ENCODE measurements at places on chromosomes 4 and X.

DNA sequence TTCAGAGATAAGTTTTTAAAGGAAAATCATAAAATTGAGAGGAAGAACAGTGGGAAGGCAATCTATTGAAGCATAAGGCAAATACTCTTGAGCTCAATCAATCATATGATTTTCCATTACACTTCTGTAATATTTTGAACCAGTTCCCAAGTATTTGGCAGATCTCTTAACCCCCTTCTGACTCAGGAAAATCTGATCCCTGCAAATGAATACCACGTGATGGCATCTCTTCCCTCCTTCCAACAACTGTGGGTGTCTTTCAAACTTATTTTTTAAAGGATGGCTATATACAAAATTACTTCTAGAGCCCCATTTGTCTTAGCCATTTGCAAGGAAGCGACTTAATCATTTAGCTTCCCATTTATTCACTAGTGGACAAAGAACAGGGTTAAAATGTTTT is 41.9 kb downstream of the AMOT start:
- DNase-seq: no peak

- DNase-seq: no peak
Observed at GRCh38 chrX:155094468-155095061, 23.3 kb downstream of the BRCC3 start.

DNA sequence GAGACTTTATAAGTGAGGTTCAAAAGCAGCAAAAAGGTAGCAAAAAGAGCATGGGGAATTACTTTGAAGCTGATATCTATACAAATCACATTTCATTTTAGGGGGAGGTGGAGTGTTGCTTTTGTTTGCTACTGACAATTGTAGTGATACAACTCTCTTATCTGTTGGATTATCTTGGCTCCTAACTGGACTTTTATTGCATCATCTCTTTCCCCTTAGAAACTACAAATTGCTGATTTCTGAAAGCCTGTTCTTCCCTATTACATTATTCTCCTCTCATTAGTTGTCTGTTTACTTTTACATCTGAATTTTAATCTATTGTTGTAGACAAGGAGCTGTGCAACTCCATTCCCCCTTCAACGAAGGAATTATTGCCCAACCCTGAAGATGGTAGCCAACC is 75.0 kb upstream of the GNPDA2 start:
- no peak for DNase-seq

DNA sequence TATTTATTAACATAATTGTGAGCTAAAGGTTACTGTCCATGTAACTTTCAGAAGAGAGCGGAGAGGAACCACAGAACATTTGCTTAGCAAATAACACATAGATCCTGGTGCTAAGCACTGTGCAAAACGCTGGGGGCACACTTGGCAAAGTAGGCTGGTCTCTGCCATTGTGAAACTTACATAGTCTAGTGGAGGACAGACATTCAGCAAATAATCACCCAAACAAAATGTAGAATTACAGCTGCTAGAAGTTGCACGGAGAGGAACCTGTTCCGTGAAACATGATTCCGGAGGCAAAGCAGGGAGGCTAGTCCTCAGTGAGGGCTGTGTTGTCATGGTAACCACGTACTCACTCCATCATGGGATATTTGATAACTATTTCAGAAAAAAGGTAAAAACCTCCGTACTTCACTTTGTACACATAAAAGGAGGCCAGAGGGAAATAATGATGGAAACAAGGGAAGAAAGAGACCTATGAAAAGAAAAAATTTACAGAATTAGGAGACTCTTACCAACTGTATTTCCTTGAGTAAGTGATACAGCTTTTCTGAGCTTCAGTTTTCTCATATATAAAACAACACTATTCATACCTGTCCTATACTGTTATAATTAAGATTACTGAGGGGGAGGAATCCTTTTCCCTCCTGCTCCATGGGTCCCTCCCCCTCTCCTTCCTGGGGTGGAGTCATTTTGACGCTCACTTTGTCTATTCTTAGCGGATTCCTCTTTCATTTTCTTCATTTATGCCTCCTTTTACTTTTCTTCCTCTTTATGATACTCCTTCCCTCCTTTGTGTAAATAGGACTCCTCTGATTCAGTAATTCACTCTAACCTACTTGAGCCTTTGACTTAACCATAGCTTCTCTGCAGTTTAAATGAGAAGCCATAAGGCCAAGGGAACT is 825 bp upstream of the RASGEF1B start:
- no peak for DNase-seq

- DNase-seq: no peak
Observed at GRCh38 chr4:42377497-42377896, 19.8 kb upstream of the SHISA3 start.

DNA sequence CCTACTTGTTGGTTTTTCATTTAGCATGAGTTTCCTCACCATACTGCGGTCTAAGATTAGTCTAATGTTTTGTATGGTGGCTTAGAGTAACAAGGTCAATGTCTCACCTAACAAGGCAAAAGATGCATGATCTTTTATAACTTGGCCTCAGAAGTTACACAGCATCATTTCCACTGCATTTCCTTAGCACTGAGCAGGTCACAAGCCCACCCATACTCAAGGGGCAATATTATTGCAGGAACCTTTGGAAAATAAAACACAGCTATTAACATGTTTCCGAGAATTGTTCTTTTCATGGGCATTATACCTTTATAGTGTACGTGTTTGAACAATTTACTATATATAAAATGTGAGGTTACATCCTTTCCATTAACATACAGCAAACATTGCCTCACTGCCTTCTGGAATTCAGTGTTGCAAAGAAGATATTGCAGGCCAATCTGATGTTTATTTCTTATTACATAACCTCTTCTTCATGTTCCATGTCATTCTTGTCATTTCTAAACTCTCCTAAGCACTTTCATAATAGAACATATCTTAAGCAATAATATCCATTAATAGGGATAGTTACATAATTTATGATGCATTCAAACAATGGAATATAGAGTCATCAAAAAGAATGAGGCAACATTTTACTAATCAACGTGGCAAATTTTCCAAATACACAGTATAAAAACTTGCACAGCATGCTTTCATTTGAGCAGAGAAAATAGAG is 153.8 kb downstream of the AREG start:
- no peak for DNase-seq

DNA sequence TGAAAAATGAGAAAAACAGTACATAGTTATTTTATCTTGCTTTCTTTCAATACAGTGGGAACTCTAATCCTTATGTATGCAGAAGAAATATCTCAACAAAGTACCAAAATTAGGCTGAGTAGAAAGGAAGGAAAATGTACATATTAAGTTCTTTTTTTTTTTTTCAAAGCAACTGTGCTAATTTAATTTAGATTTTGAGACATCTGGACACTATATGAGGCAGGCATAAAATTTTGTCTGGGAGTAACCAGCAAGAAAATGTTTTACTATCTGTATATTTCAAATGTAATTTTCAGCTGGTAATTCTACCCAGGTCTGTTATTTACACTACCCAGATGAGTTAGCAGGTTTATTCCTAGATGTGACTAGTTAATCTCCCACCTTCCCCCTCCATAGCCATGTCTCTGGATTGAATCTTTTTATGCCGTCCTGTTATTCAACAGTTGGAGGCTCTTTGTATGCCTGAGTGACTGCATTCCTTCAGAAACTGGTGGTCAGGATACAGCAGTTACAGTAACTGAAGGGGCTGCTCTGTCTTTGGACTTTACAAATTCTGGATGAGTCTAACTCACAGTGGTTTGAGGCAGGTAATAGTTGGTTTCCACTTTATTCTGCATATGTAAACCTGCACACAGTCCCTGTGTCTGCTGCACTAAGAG is 633.6 kb downstream of the PCDH18 start:
- DNase-seq: no peak

DNA sequence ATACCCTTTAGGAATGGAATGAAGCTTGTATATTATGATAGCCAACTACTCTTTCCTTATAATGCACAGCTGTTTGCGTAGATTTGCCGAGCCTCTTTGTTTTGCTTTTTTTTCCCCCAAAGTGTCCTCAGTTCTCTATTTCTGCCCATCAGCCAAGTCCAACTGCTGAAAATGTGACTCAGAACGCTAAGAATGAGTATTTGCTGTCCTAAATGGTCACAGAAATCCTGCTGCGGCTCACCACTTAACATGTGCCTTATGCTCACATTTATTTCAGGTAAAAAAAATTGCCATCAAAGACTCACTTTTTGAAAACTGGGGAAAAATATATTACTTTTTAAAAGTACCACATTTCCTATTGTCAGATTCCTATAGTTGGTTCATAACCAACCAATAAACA is 36.9 kb downstream of the GABRA4 start:
- DNase-seq: no peak

DNA sequence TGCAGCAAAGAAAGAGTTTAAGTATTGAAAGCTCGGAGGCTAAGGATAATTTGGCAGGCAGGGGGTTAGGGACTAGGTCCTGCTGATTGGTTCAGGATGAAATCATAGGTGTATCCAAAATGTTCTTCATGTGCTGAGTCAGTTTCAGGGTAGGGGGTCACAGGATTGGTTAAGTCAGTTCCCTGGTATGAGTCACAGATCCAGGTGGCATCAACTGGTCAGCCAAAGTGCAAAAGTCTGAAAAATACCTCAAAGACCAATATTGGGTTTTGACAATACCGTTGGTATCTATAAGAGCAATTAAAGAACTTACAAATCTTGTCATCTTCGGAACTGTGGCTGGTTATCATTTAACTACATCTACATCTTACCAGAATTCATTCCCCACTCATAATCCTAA is 25.6 kb upstream of the PRDM8 start:
- DNase-seq: no peak

- peak; percentile 42 for DNase-seq
Observed at GRCh38 chr4:1504595-1505500, 98.6 kb upstream of the NKX1-1 start.

- DNase-seq: no peak
Observed at GRCh38 chr4:147530723-147531122, 49.8 kb downstream of the EDNRA start.

DNA sequence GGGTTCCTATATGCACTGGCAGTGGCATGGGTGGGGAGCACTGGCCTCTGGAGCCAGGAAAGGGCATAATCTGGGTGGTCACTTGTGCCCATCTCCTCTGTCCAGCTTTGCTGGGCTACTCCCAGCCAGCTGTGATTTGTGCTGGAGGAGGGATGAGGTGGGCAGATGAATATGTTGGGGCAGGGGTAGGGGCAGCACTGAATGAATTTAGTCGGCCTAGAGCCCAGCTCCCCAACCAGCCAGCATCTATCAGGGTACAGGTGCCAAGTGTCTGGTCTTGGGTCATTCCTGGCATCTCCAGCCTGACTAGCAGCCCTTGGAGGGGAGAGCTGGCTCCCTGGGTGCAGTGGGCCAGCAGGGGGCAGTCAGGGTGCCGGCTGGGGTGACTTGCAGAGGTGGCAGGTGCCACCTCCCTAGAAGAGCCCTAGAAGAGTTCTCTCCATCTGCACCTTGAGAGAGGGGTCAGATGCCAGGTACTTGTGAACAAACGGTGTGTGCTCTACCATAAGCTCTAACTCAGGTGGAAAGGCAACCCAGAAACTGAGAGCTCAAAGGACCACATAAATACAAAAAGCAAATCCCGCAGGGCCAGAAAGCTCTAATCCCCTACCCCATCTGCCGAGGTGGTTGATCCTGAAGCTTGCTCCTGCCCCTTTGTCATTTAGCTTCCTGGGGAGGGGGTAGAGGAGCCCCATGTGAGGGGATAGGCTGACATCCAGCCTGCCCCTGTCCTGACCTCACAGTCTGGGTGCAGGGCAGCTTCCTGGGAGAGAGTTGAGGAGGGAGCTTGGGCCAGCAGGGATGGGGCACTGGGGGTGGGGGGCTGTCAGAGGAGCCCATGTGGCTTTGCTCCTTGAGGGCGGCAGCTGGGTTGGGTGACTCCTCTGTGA is 2.2 kb downstream of the SORCS2 start:
- peak; percentile 61 for DNase-seq

- no peak for DNase-seq
Observed at GRCh38 chr4:151862766-151863165, 102.0 kb upstream of the GATB start.

DNA sequence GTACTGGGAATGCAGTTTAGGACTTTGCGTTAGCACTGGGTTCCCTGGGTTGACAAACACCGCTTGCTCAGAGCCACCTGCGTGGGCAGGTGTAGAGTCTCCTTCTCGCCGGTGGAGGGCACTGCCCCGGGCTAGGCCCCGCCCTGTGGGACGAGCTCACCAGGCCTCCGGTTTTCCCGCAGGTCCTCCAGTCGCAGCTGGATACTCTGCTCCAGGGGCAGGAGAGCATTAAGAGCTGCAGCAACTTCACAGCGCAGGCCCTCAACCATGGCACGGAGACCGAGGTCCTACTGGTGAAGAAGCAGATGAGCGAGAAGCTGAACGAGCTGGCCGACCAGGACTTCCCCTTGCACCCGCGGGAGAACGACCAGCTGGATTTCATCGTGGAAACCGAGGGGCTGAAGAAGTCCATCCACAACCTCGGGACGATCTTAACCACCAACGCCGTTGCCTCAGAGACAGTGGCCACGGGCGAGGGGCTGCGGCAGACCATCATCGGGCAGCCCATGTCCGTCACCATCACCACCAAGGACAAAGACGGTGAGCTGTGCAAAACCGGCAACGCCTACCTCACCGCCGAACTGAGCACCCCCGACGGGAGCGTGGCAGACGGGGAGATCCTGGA is 49.2 kb upstream of the MND1 start:
- no peak for DNase-seq

- DNase-seq: no peak
Observed at GRCh38 chrX:2665387-2666304, 25.4 kb upstream of the CD99 start.

DNA sequence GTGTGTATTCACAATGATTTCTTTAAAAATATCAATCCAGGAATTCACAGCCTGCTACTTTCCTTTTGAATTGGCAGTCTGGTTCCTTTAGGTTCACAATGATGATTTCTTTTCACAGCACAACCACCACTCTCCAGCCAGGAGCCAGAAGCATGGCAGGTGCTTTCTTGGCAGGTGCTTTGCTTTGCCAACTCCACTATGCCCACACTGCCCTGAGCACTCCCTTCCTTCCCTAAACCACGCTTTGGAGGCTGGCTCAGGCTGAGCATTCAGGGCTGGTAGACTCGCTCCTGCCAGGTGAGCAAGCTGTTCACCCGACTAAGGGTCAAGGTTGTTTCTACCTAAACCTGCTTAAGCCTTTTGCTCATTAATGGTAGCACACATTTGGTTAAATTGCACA is 184.5 kb downstream of the SH3KBP1 start:
- no peak for DNase-seq

GRCh38 chrX:21873063-21873775 is 17.4 kb downstream of the YY2 start:
- no peak for DNase-seq

DNA sequence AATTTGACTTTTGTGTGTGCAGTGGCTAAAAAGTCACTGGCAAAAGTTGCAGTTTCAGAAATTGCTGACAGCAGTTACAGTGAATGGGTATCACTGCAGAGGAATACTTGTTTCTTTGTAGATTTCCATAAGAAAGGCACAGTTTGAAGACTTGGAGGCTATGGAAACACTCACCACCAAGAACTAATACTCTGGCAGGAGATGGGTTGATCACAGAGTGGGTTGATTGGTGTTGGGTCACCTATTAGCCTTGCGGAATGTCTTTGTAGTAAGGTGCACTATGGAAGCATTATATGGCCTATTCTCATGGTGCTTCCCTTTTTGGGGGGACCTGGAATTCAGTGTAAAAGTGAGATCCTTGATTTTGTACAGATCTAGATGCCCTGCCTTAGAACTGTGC is 502.8 kb downstream of the CFAP47 start:
- DNase-seq: no peak

- no peak for DNase-seq
Observed at GRCh38 chrX:9369802-9370291, 95.0 kb upstream of the TBL1X start.

GRCh38 chr4:119517361-119518229 is 111.0 kb downstream of the PDE5A start:
- no peak for DNase-seq

GRCh38 chrX:141732031-141732430 is 33.5 kb upstream of the SPANXD start:
- DNase-seq: no peak
